ENCODE measurements at places on chromosomes 5 and 9.

- no peak for DNase-seq
Observed at GRCh38 chr9:5790923-5791322, 42.0 kb downstream of the ERMP1 start.

GRCh38 chr9:130198501-130199179 lies 26.4 kb downstream of the NCS1 start:
- DNase-seq, result no peak

DNA sequence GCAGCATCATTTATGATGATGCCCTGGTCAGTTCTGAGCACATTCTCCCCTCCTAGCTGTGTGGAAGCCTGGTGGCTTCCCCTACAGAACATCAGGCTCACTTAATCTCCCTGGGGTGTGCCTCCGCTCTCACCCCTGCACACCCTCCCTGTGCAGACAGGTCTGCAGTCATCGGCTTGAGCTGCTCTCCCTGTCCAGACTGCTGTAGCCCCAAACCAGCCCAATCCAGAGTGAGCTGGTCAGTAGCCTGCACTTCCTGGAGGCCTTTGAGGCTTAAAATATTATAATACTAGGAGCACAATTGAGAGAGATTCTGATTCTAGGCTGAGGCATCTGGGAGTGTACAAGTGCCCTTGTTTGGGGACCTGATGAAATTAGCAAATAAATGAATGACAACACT lies 60.2 kb downstream of the PPARGC1B start:
- DNase-seq, result no peak

DNA sequence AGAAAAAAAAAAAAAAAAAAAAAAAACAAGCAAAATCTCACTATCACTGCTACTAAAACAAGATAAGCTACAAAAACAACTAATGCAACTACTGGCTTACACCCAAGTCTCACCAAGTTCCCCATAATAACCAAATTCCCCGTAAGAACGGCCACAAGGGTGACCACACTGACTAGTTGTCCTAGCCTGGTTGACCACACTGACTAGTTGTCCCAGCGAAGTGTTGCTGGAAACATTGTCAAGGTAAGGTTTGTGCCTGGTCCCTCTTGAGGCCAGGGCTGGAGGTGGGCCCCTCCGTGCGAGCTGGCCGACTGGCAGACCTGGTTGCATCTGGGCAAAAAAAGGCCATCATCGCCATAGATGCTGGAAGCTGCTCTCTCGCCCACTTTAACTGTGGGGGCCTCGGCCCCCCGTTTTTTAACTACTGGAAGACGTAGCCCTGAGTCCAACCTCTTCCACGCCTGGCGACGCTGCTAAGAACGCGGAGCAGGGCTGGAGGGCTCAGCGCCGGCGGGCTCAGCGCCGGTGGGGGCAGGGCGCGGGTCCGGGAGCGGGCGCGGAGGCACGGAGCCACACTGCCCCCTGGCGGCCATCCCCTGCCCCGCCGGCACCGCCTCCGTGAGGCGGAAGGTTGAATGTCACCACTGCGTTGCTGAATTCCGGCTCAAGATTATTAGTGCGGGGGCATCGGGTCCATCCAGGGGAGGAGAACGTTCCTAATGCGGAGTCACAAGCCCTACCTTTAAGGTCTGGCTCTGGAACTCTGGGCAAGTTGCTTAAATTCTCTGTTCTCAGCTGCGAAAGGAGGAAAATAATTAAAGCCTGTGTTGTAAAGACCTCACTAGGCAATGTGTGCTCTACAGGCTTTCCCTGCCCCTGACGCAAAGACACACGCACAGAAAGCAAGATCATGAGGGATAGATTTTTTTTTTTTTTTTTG lies 84.0 kb downstream of the HSD17B3 start:
- peak; percentile 63 for DNase-seq

- DNase-seq, result no peak
Observed at GRCh38 chr5:177983763-177984583, 12.1 kb downstream of the PROP1 start.

GRCh38 chr9:18786911-18787650 lies 245.9 kb downstream of the SAXO1 start:
- no peak for DNase-seq

DNA sequence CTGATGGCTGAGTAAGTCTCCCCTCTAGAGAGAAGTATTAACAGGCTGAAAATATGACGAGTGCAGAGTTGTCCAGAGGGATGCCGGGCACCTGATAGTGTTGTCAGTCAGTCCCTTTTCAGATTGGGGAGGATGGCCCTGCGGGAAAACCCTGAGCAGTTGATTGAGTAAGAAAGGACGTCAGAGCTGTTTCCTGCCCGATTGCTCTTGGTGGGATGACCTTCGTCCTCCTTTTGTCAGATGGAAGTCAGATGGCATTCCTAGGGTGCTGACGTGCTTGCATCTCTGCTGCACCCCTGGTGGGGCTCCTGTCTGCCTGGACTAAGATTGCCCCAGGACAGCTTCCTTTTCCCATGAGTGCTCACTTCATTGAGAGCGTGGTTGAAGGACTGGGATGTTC lies 9.8 kb downstream of the ZNF354B start:
- DNase-seq, result no peak

GRCh38 chr5:144944936-144945335 lies 774.3 kb downstream of the KCTD16 start:
- no peak for DNase-seq

DNA sequence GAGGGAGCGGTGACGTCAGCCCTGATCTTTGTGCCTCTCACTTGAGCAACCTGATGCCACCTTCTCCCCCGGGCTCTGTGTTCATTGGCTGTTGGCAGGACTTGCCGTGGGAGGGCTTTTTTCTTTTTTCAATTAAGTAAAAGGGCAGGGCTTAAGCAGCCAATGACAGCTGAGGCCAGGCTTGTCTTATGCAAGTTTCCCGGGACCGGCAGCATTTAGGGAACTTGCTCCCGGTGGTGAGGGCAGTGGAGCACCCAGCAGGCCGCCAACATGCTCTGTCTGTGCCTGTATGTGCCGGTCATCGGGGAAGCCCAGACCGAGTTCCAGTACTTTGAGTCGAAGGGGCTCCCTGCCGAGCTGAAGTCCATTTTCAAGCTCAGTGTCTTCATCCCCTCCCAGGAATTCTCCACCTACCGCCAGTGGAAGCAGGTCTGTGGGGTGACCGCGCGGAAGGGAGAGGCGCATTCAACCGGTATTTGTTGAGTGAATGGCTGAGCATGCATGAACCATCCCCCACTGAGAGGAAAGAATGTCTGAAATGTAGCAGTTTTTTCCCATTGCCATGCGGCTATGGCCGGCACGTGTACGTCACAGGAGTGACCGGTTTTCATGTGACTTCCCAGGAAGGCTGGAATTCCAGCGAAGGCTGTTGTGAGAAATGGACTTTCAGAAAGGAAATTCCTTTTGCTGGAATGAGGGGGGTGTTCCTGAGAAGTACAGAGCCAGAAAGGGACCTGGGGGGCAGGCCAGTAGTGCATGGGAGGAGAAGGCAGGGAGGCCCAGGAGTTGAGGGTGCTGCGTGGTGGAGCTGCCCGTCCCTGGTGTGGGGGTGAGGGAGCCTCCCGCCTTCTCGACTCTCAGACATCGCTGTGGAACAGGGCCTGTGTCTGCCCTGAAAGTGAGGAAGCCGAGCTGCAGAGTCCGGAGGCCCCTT lies 29.0 kb downstream of the PTGES2 start:
- DNase-seq, result peak; percentile 87

DNA sequence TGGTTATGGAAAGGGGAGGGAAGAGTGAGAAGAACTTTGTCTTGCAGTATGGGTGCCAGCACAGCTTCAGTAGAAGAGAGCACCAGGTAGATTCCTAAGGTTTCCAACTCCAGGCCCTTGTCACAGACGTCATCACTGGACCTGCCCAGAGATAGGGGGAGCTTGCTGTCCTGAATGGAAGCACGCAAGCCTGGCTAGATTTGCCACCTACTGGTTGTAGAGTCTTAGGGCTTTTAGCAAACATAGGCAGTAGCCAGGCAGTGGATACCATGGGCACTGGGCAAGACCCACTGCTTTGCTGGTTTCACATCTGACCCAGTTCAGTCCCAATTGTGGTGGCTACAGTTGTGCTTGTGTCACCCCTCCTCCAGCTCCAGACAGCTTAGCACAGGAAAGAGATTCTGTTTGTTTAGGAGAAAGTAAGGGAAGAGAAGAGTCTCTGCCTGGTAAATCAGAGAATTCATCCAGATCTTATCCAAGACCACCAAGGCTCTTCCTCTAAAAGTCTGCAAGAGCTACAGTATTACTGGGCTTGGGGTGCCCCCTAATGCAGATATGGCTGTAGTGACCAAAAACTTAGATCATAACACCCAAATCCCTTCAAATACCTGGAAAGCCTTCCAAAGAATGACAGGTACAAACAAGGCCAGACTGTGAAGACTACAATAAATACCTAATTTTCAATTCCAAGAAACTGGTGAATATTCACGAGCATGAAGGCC lies 158.9 kb downstream of the HINT1 start:
- no peak for DNase-seq

GRCh38 chr9:78707080-78707479 lies 410.2 kb downstream of the PSAT1 start:
- no peak for DNase-seq

GRCh38 chr5:83562071-83562606 lies 90.6 kb downstream of the VCAN start:
- no peak for DNase-seq

DNA sequence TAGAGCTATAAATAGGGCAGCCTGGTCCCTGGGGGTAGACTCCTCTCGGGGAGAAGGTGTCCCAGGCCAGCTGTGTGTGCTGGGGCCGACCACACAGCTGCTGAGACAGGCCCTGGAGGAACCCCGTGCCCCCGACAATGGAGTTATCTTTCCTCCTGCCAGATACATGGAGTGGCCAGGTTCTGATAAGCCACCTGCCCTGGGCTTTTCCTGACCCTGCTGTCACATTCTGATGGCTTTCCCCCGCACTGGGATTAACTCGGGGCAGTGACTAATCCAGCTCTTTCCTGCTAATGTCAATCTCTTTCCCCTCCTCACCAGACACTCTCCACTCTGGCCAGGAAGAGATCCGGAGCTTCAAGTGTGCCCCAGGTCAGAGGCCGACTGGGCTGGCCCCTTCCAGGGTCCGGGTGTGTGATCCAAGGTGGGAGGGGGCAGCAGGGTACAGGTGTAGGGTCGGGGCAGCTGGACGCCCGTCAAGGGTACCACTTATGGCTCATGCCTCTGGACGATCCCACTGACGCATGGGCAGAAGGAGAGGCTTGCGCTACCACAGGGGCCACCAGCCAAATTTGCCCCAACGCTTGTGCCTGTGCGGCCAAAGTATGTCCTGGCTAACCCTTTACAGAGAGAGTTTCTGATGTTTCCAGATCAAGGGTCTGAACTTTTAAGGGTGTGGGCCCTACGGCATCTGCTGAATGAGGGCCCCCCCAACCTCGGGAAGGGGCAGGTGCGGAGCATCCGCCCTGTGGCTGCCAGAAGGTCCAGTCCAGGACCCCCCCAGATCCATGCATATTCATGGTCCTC lies 20.6 kb upstream of the COL5A1 start:
- no peak for DNase-seq

DNA sequence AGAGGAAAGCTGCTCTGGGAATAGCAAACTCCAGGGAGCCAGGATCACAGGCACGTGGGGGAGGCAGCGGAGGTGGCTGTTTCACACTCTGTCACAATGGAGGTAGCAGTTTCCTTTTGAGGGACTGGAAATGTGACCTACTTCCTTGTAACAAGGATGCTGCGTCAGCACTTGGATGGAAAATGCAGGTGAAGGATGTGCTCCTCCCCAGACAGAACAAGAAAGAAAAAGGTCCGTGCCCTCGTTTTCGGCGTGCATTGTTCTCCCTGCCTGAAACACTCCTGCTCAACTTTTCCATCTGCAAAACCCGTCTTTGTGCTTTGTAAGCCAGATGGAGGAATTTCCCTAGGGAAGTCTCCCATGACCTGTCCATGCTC lies 55.1 kb upstream of the SH3PXD2B start:
- no peak for DNase-seq

DNA sequence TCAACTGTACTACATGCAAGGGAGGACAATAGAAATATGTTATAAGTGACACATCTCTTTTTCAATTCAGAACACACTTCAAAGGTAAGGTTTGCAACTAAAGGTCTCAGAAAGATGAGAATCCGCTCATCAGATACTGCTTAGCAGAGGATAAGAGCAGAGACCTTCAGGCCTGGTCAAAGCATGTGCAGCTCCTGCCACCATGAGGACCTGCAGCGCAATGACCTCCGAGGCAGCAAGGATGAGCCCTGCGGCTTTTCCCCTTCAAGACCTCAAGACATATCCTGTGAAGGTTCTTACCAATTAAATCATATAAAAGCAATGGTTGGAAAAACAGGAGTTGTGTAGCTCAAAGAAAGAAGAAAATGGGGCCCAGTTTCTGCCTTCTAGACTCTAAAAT lies 135.8 kb downstream of the TRIM36 start:
- DNase-seq, result no peak

- no peak for DNase-seq
Observed at GRCh38 chr5:140220032-140220697, 45.2 kb downstream of the CYSTM1 start.

DNA sequence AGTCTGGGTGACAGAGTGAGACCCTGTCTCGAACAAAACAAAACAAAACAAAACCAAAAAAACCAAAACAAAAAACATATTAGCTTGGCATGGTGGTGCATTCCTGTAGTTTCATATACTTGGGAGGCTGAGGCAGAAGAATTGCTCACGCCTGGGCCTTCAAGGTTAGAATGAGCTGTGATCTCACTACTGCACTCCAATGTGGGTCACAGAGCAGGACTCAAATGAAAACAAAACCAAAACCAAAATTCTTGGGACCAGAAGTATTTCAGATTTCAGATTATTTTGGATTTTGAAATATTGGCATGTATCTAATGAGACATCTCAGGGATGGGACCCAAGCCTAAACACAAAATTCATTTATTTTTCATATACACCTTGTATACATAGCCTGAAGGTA lies 80.2 kb downstream of the TMC1 start:
- no peak for DNase-seq

GRCh38 chr9:93301911-93302541 lies 118.1 kb downstream of the WNK2 start:
- DNase-seq, result no peak

GRCh38 chr9:78566521-78566920 lies 269.6 kb downstream of the PSAT1 start:
- DNase-seq, result no peak

DNA sequence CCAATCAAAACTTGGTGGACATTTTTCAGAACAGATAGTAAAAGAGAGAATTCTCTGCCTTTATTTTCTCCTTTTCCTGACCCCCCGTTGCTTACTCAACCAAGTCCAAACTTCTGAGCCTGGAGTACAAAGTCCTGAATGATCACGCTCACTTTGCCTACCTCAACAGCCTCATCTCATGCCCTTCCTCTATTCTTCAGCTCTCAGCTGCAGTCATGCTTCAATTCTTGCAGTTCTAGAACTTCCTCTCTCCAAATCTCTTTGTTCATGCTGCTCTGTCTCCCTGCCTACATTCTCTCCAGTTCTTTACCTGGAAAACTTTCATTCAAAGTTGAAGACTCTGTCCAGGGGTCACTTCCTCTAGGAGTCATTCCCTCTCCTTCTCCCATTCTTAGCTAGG lies 398.5 kb upstream of the SLC24A2 start:
- no peak for DNase-seq

- no peak for DNase-seq
Observed at GRCh38 chr5:100706776-100707175, 171.6 kb downstream of the FAM174A start.

- no peak for DNase-seq
Observed at GRCh38 chr5:61292062-61292657, 39.9 kb upstream of the ZSWIM6 start.

- DNase-seq, result no peak
Observed at GRCh38 chr5:150512368-150512747, 4.4 kb downstream of the NDST1 start.

Measured in hypothalamus (tissue), 51 donors.